Airway epithelial cell (primary cell): ENCODE measurements at places on chromosomes 13 and 19. TPM values are rescaled to one million over a fixed set of nuclear protein-coding genes. Genes with fewer than 3 reads are reported as not detected.

ZNF780A gene
- total RNA-seq = 8.3 and 12.6 TPM in 2 replicates

KIR3DL2 gene
- total RNA-seq = not detected in 2 replicates

PPM1N gene
- total RNA-seq = 3.0 and 3.9 TPM in 2 replicates

TNFSF9 gene
- total RNA-seq = 31.6 and 32.9 TPM in 2 replicates

RDH8 gene
- not detected in 2 replicates for total RNA-seq

ZNF575 gene
- 0.28 TPM in 1 of 2 replicates, not detected in the other for total RNA-seq

ZNF112 gene
- 1.5 and 2.2 TPM in 2 replicates for total RNA-seq

VPS36 gene
- 15.9 and 19.9 TPM in 2 replicates for total RNA-seq

MAMSTR gene
- 0.85 and 0.88 TPM in 2 replicates for total RNA-seq

PLIN4 gene
- 0.84 and 1.1 TPM in 2 replicates for total RNA-seq

TARM1 gene
- not detected in 2 replicates for total RNA-seq

PNMA8C gene
- not detected in 2 replicates for total RNA-seq

NBEA gene
- 0.14 and 0.35 TPM in 2 replicates for total RNA-seq

PPP1R15A gene
- total RNA-seq = 25.3 and 25.5 TPM in 2 replicates

PSG6 gene
- not detected in 2 replicates for total RNA-seq

LRRC63 gene
- total RNA-seq = not detected in 2 replicates

LHB gene
- not detected in 2 replicates for total RNA-seq
